ENCODE measurements at places on chromosomes 16 and 17.

DNA sequence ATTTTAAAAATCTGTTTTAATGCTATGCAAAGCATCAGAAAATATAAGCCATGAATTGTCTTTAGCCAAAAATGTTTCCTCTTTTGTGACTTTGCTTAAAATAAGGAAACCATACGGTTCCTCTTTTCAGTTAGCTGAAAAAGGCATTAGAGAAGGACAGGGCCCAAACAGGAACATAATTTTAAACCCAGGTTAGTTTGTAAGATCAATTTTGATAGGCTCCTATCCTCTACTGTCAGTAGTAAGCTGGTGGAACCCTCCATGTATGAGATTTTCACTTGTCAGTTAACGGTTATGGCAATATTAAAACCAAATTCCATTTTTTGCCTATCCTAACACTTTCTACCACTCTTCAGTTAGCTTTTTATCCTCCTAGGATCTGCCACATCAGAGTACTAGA lies 4.3 kb downstream of the EVI2B start:
- DNase-seq: no peak

DNA sequence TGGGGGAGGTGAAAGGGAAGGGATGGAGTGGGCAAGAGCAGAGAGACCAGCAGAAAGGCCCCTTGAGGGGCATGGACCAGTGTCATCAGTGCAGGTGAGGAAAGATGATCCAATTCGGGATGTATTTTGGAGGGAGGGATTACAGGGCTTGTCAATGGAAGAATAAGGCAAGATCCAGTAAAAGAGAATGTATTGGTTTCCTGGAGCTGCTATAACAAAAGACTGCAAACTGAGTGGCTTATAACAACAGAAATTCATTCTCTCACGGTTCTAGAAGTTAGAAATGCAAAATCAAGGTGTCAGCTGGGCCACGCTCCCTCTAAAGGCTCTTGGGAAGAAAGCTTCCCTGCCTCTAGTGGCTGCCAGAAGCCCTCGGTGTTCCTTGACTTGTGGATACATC lies 41.7 kb downstream of the SLC39A11 start:
- no peak for DNase-seq

DNA sequence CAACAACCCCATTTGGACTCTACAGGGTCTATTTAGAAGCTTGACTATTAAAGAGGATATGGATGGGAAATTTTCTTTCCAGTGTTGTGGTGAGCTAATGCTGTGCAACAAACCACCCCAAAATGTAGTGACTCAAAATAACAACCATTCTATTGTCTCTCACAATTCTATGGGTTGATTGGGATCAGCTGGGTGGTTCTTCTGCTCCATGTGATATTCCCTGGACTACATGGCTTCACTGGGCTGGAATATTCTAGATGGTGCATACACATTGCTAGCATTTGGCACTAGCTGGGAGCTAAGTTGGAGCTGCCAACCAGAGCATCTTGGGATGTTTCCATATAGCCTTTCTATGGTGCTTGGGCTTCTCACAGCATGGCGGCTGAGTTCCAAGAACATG lies 30.2 kb downstream of the SLC6A2 start:
- DNase-seq: no peak

- DNase-seq: no peak
Measured at GRCh38 chr17:7559320-7560171, 996 bp downstream of the TNFSF13 start.

DNA sequence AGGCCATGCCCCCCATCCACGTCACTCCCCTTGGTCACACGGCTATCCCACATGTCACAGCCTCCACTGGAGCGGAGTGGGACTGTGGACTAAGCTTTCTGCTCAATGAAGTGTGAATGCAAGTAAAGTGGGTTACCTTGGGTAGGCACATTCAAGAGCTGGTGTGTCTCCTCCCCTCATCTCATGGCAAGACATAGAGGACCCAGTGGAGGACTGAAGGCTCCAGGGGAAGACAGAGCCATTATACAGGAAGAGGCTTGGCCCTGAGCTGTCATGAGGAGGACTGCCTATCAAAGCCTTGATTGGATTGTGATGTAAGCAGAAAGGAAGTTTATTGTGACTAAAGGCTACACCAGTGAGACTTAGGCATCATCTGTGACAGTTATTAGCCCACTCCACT lies 129.2 kb upstream of the CCL2 start:
- DNase-seq: no peak

DNA sequence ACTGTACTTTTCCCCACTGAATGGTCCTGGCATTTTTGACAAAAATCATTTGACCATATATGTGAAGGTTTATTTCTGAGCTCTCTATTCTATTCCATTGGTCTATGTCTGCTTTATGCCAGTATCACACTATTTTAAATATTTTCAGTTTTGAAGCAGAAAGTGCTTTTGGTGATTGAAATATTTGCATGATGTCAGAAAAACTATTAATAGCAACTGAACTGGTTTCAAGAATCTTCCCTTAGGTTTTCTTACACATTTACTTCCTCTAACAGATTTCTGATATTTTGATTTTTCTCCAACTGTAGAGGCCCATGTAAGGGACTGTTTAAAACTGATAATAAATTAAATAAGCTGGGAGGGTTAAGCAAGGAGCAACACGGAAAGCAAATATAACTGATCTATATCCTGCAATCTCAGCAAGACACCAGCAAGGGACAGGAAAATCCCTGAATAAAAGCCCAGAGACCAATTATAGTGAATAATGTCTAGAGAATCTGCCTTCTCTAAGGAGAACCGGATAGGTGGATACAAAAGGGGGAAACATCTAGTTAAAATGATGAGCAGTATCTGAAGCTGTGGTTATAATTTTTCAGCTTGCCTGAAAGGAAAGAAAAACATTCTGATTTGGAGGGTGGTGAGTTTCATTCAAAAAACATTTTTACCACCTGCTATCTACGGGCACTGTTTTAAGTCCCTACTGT lies 80.9 kb upstream of the STAC2 start:
- no peak for DNase-seq

GRCh38 chr16:89365044-89365467 lies 125.3 kb downstream of the ANKRD11 start:
- DNase-seq: no peak

DNA sequence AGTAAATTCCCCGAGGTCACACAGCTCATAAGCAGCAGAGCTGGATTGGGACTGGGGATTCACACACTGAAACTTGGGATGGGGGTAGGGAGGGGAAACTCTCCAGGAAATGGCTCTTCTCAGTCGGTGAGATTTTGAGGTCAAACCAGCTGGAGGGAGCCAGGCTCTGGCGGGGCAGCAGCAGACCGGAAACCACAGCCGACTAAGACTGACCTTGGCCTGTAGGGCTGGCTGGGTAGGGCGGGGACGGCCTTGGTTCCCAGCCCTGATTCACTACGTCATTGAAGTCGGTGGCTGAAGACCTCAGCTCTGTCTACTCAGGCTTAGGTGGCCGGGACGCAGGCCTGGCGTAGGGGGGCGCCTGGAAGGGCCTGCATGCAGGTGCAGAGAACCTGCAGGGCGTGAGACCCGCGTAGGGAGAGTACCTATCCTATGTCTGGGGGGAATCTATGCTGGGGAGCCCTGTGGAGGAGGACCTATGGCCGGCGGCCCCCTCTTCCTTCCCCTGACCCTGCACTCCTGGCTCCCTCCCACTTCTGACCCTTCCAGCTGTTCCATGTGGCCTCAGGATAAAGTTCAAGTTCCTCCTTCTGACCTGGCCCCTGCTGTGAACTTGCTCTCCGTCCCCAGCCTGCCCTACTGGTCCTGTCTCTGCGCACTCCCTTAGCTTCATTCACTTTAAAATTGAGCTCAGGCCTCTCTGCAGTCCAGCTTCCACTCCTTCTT lies 11.9 kb upstream of the SLC4A1 start:
- no peak for DNase-seq

GRCh38 chr17:1000597-1001461 lies 3.9 kb downstream of the TIMM22 start:
- DNase-seq: no peak
